Panc1 (cell line): ENCODE measurements at places on chromosomes 13 and 19. TPM values are rescaled to one million over a fixed set of nuclear protein-coding genes. Genes with fewer than 3 reads are reported as not detected.
A peak's percentile ranks its signal among the peaks of the same experiment; 100 is the strongest.

The GRIN2D gene
- 6.2 TPM for total RNA-seq

DNA sequence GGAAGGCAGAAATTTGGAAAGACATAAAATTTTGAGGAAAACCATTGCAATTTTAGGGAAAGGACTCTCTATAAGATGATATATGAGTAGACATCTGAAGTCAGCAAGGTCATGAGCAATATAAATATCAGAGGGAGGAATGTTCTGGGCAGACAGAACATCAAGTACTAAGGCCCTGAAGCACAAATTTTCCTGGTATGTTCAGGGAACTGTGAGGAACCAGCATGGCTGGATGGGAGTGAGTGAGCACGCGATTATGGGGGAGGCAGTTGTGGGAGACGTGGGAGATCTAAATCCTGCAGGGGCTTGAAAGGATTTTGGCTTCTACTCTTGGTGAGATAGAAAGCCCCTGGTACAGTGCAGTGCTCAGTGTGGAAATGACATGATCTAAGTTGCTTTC, 112.0 kb downstream of the TBC1D4 start:
- H3K27ac ChIP-seq: no peak overlapping the region
- H3K4me1 ChIP-seq: no peaks in the 10 kb centered on the region
- no peaks in the 10 kb centered on the region for H3K27me3 ChIP-seq
- DNase-seq: no peak
- no peaks in the 10 kb centered on the region for H3K36me3 ChIP-seq
- no peak overlapping the region for H3K4me3 ChIP-seq

GRCh38 chr13:35499676-35500075, 23.2 kb upstream of the MAB21L1 start:
- no peaks in the 10 kb centered on the region for H3K4me1 ChIP-seq
- DNase-seq: no peak
- H3K4me3 ChIP-seq: no peak overlapping the region
- no peak overlapping the region for H3K27ac ChIP-seq
- no peaks in the 10 kb centered on the region for H3K36me3 ChIP-seq

- H3K36me3 ChIP-seq: no peaks in the 10 kb centered on the region
- no peak overlapping the region for H3K4me3 ChIP-seq
- H3K4me1 ChIP-seq: no peaks in the 10 kb centered on the region
- no peak for DNase-seq
- H3K27me3 ChIP-seq: no peaks in the 10 kb centered on the region
These were observed 73.0 kb downstream of the NALCN start for GRCh38 chr13:101343128-101343787.

DNA sequence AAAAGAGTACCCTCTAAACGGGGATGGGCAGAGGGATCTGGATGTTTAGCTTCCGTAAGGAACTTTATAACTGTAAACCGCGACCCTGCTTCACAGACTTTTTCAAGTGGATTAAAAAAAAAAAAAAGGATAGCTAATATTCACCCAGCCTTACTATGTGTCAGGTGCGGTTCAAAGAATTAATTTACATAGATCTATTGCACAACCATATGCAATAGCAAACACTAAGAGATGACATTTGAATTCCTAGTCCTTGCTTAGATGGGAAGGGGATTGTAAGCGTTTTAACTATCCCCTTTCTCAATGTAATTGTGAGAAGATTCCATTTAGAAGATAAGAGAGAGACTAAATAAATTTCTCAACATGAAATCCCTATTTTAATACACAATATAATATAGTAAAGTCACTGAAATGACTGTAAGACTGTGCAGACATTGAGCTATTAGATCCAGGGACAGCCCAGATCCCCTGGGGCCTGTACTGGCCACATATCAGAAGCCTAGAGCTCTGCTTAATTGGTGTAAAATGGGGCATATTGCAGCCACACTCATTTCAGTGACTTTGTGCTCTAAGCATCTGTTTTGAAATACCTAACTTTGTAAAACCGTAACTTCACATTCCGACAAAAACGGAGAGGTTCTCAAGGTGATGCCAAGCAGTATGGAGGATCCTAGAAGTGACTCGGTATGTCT, 13.6 kb downstream of the LATS2 start:
- peaks cover 2% of the 10 kb centered on the region for H3K4me1 ChIP-seq
- DNase-seq: no peak
- H3K4me3 ChIP-seq: no peak overlapping the region

DNA sequence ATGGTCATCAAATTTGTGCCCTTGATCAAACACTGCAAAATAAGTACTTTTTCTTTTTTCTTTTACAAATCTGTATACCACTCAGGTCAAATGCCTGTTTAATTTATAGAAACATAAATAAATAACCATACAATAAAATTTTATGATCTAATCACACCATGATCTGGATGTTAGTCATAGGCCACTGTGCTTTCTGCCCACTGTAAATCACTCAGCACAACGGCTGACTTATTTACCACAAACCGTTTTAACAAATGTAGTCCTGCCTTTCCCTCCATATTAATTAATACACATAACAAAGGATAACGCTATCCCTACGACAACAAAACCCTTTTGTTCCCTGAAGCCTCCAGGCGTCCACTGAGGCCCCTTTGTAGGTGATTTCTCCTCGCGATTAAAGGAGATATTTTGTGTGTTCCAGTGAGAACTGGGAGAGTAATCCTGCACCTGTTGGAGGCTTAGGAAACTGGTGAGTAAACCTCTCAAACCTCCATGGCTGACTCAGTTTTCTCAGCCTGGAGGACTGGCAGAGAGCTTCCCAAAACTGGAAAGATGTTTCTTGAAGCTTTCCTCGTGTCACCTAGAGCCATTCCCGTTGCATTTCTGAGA, 477.1 kb upstream of the SGCG start:
- H3K36me3 ChIP-seq: no peaks in the 10 kb centered on the region
- H3K4me1 ChIP-seq: no peaks in the 10 kb centered on the region
- no peak overlapping the region for H3K27ac ChIP-seq
- H3K27me3 ChIP-seq: no peaks in the 10 kb centered on the region
- DNase-seq: peak; percentile 4
